ENCODE measurements at places on chromosomes 5 and 9.

DNA sequence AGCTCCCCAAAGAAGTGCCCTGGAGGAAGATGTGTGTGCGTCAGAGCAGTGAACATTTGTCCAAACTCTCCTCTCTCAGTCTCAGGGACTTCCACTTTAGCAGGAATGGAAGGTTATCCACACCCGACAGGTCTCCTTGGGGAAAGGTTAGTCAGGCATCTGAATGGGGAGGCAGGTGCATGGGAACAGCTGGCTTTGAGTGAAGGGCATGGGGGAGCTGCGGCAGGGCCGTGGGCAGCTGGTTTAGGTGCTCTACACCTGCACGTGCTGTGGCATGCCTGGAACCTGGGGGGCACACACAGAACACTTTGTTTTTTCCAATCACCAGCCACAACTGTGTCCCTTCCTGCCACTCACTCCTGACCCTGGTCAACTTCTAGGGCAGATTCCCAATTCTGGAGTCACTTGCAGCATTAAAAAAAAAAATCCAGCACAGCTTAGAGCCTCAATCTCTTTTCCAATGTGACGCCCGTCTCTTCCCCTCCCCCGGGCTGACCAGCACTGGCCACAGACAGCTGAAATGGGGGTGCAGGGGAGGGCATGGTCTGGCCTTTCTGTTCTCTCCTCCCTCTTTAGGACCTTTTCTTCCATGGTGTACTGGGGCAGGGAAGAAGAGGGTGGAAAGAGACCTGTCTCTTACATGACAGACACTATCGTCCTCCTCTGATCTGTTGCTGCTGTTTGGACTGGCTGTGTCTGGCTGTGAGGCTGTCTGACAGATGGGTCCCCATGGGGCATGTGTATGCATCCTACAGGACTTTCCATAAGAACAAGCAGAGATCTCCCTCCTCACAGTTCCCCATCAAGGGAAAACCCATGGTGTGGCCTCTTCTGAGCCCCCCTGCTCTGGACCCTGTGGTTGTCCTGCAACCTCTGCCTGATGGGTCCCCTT, 9.5 kb upstream of the IL3 start:
- no peak for DNase-seq

- DNase-seq = no peak
These were observed 3.1 kb upstream of the FAM53C start for GRCh38 chr5:138334867-138335447.

DNA sequence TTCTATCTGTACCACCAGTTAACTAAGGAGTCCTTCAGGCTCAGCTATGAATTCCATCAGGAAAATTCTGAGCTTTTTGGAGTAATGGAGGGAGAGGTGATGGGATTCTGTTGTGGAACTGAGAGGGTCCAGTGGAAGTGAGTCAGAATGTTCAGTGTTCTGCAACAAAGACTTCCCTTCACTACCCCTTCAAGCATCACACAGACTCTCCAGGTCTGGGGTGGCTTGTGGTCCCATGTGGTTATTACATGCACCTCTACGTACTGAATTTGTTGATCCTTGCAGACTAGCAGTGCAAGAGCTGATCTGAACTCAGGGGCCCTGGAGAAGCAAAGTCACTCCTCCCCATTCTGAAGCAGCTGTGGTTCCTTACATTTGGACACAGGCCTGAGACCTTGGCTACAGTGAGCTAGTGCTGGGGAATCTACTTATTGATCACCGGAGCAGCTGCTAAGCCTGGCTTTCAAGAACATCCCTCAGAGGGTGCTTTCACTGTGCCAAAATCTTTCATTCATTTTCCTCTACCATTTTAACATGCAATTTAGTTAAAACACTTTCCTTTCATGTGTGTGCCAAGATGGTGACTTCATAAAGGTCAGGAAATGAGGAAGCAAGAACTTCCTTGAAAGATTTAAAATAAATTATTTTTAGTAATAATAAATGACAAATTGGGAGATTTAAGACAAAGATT, 75.0 kb upstream of the TNC start:
- no peak for DNase-seq

GRCh38 chr5:143717400-143717799, 94.6 kb upstream of the HMHB1 start:
- DNase-seq = no peak

DNA sequence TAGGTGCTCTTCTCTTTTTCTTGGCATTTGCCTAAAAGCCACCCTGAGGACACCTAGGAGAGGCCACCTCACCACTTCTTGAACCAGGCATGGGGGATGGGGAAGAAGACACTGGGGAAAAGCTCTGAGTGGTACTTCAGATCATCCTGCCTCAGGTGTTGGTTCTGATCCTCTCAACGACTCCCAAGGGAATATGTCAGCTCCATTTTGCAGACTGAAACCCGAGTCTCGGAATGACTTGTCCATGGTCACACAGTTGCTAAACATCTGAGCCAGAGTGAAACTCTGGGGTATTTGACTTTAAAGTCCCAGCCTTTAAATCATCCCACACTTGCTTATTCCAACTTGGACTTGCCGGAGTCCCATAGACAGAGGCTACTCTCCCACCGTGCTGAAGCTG, 120.6 kb upstream of the GABRP start:
- no peak for DNase-seq

DNA sequence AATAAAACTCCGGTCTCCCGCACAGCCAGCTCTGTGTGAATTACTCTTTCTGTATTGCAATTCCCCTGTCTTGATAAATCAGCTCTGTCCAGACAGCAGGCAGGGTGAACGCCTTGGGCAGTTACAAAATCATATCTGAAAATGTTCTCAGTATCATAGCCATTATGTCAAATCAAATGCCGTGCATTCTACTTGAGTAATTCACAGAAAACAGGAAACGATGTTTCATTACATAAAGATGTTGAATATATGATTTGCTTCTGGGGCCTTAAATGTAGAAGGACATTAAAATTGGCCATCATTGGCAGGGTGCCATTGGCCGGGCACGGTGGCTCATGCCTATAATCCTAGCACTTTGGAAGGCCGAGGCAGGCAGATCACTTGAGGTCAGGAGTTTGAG, 8.5 kb downstream of the POLR3G start:
- no peak for DNase-seq

- DNase-seq = no peak
These were observed 150.2 kb upstream of the PHYKPL start for GRCh38 chr5:178382754-178383164.

- no peak for DNase-seq
These were observed 176.1 kb upstream of the NREP start for GRCh38 chr5:111933086-111933485.

DNA sequence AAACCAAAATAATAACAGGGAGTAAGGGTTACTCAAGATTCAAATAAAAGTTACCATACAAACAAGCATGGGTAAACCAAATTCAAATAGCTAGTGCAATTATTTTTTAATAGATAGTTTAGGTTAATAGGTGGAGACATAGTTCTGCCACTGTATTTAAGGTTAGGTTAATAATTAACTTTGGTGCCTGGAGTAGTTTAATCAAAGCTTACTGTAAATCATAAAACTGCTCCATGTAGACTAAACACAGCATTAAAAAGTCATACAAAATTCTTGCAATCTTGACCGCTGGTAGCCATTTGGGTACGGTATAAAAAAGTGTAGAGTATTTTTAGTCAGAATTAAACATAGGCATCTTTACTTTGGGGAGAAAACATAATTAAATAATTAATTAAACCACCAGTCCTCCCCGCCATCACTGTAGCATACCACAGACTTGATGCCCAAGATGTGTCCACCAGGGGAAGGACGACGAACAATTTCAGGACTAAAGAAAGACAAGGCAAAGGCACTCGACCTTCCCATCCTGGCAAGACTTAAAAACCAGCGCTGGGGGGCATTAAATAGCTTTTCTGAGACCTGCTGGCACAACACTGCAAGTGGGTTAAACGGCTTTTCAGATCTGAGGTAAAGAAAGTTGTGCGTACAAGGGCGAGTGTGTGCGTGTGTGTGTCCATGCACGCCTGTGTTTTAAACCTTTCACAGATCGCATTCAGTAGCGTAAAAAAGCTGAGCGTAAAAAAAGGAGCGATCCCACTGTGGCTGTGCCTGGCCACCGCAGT, 2.9 kb downstream of the SEMA6A start:
- no peak for DNase-seq

DNA sequence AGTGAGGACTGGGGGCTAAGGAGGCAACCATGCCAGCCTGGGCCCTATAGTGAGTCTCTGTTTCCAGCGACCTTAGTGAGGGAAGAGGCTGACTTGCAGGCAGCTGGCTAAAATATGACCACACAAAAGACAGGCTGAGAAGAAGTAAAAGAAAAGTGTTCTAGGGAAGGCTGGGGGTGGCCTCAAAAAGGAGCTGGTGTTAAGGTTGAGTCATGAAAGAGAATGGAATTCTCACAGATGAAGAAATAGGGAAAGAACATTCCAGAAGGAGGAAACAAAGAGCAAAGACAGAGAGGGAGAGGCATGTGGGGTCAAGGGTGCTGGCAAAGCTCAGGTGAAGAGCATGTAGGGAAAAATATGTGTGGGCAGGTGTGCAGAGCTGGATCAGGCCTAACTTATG, 302.7 kb upstream of the RFX3 start:
- no peak for DNase-seq

GRCh38 chr9:32565967-32566366, 7.0 kb downstream of the NDUFB6 start:
- no peak for DNase-seq

DNA sequence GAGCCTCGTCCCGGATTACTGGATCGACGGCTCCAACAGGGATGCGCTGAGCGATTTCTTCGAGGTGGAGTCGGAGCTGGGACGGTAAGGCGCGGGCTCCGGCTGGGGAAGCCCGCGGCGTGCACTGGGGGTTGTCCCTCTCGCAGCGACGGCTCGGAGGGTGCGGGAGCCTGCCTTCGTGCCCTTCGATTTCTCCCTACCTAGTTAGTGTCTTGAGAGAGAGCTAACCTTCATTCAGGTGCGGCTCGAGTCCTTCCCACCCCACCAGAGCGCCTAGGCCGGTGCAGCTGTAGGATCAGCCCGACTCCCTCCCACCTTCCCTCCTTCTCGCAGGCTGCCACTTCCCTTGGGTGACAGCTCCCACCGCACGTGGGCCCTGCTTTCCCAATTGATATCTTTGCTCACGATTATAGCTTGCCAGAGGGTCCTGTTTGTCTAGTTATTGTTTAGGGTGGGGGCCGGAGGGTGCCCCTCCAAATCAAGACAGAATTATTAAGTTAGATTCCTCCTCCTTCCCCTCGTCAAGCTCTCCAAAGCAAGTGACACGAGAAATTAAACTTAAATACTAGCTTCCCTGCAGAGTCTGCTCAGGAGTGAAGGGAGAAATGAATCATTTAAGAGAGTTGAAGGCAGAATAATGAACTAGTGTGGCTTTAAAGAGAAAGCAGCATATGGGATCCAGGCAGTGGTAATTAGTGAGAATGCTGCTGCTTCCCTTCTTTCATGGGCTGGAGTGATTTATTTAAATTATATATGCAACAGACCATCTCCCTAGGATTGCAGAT, 569 bp downstream of the CAMK4 start:
- DNase-seq = no peak

DNA sequence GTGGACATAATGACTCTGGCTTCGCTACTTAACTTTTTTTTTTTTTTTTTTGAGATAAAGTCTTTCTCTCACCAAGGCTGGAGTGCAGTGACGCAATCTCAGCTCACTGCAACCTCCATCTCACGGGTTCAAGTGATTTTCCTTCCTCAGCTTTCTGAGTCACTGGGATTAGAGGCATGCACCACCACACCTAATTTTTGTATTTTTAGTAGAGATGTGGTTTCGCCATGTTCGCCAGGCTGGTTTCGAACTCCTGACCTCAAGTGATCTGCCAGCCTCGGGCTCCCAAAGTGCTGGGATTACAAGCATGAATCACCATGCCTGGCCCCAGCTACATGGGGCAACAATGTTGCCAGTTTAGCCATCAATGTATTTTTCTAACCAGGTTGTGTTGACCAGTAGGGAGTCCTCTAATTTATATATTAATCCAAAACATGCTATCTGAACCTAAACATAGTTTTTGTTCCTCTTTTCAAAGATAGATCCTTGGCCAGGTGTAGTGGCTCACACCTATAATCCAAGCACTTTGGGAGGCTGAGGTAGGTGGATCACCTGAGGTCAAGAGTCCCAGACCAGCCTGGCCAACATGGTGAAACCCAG, 120.3 kb upstream of the LHFPL2 start:
- no peak for DNase-seq

DNA sequence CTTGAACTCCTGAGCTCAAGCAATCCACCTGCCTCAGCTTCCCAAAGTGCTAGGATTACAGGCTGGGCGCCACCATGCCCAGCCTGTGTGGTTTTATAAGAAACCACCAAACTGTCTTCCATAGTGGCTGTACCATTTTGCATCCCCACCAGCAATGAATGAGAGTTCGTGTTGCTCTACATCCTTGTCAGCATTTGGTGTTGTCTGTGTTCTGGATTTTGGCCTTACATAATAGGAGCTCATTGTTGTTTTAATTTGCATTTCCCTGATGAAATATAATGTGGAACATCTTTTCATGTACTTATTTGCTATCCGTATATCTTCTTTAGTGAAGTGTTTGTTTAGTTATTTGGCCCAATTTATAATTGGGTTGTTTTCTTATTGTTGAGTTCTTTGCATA, 29.8 kb downstream of the PHF2 start:
- no peak for DNase-seq

GRCh38 chr5:127411381-127411780, 106.1 kb upstream of the PRRC1 start:
- no peak for DNase-seq

- no peak for DNase-seq
These were observed 51.3 kb downstream of the TNFSF15 start for GRCh38 chr9:114754581-114754980.

DNA sequence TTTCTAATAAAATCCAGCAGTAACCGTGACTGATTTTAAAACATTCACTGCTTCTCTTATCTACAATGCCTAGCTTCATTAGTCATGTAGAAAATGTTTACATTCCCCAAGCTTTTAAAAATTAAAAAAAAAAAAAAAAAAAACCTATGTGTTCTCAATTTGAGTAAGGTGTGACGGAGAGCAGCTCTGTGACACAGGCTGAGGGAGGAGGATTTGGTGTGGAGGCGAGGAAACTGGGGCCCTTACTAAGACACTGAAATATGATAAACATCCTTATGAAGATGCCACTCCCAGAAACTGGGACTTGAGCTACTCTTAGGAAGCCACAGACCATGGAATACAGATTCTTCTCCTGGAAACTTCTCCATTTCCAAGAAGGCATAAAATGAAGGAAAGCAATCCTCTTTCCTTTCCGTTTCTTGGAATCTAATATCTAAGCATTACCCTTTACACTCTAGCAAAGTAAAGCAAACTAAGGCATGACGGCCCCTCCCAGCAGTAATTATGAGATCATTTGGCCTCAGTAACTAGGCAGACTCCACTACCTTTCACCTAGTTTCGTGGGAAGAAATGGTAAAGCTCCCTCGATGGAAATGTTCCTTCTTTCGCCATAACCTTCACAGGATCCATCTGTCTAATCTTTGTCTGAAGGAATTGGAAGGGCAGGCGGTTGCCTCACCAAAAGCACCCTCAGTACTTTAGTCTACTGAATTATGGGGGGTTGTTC, 23.5 kb downstream of the GRAMD2B start:
- no peak for DNase-seq

- DNase-seq = no peak
These were observed 49.2 kb downstream of the EBF1 start for GRCh38 chr5:159050316-159051143.

- no peak for DNase-seq
These were observed 70.5 kb downstream of the DMRT2 start for GRCh38 chr9:1120500-1121165.

- no peak for DNase-seq
These were observed 9.8 kb upstream of the SYNPO start for GRCh38 chr5:150630461-150631325.

Data from NK-92 treated with Interleukin-12 subunit alpha and Interleukin-12 subunit beta, amount 100 ng/mL, for 24 hours (cell line).